Upper lobe of left lung (tissue), 6 donors: ENCODE measurements at places on chromosomes 7 and 10. TPM values are rescaled to one million over a fixed set of nuclear protein-coding genes. Genes with fewer than 3 reads are reported as not detected.

DNA sequence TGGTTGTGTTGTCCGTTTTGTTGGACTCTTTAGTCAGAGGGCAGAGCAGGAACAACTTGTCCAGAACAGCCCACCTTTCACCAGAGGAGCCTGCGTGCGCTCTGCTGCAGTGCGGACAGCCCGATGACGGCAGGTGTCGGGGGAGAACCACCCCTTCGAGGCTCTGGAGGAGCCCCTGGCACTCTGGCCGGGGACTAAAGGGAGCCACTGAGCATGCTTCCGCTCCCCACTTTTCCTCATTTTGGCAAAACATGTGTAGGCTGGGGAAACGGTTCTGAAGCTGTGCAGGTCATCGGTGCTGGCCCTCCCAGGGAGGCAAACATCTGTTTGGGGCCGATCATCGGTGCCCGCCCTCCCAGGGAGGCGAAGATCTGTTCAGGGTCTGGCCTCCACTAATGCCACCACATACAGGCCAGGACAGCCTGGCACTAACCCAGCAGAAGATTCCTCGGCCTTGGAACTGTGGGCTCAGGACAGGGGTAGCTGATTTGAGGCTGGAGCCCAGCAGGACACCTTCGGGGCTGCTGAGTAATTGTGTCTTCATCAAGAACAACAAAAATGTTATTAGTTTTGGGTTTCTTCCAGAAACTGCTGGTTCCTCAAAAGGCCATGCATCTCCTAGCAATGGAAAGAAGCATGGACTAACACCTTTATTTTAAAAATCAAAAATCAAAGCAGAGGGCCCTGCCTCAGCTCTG, 124.4 kb upstream of the TCERG1L start:
- no peaks in the 10 kb centered on the region for H3K36me3 ChIP-seq
- no peaks in the 10 kb centered on the region for H3K4me1 ChIP-seq
- no peak for DNase-seq

- H3K4me1 ChIP-seq, result peaks cover 12% of the 10 kb centered on the region
- H3K4me3 ChIP-seq, result no peak overlapping the region
- H3K27ac ChIP-seq, result no peak overlapping the region
- no peak for DNase-seq
- H3K36me3 ChIP-seq, result no peaks in the 10 kb centered on the region
Measured at GRCh38 chr10:42956045-42956444, 120.8 kb upstream of the RET start.

DNA sequence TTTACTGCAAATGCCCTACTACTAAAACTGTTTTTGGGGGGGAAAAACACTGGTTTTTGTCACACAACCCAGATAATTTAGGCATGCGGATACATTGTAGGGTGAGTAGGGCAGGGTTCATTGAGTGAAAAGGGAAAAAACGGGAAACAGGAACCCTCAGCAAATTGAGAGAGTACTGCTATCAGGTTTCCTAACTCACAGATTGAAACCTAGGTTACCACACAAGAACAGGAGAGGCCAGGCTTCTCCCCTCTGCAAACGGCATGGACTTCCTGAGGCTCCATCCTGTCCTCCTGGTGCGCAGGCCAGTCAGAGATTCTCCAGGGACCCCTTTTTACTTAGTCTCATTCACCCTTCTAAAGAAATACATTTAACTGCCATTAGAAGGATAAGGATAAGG, 30.6 kb downstream of the AVL9 start:
- H3K27ac ChIP-seq, result no peak overlapping the region
- peaks cover 4% of the 10 kb centered on the region for H3K4me1 ChIP-seq
- H3K4me3 ChIP-seq, result no peak overlapping the region
- H3K36me3 ChIP-seq, result no peaks in the 10 kb centered on the region
- DNase-seq, result no peak

DNA sequence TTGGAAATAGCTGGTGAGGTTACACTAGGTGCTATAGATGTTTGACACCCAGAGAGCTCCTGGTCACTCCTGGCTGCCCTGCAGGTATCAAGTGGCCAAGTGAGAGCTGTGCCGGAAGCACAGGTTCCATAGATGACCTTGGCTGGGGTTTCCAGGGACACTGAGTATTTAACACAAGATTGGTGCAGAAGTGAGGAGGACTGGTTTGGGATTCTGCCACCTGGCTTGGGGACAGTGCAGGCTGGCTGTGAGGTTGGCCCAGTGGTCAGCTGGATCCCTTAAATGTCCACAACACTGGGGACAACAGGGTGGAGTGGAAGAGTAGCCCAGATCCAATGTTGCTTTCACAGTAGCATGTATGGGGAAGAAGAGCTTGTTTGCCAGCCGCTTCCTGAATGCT, 5.3 kb upstream of the ACHE start:
- no peaks in the 10 kb centered on the region for H3K36me3 ChIP-seq
- H3K27me3 ChIP-seq, result peaks cover 14% of the 10 kb centered on the region
- no peak overlapping the region for H3K4me3 ChIP-seq
- no peak for DNase-seq

The POT1 gene
- 23.0 TPM for total RNA-seq

DNA sequence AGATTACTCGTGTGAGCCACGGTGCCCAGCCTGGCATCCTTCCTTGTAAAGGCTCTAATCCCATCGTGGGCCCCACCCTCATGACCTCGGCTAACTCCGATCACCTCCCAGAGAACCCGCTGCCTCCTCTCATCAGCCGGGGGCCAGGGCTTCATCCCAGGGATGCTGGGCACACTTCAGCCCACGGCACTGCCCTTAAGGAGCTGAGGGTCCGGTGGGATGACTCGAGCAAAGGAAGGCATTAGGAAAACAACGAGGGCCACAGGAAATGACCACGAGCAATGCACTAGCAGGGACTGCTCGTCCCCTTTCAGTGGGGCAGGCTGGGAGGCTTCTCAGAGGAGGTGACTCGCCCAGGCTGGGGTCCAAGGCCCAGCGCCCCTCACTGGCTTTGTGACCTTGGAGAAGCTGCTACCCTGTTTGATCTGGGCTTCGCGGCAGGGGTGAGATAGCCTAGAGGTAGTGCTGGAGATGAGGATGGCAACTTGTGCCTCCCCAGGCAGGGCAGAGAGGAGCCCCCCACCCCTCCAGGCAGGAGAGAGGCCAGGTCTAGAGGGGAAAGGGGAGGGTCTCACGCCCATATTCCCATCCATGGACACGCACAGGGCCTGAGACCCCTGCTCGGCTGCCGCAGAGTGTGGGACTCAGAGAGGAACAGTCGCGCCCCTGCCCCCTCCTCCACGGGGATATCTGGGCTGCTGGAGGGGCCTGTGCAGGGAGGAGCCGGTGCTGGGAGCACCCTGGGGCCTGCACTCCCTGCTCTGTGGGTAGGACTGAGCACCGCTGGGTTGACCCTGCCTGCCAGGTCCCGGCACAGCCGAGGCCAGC, 26.8 kb downstream of the ELFN1 start:
- peak; percentile 16 for DNase-seq
- no peak overlapping the region for H3K27ac ChIP-seq
- H3K4me1 ChIP-seq, result no peaks in the 10 kb centered on the region
- H3K27me3 ChIP-seq, result no peaks in the 10 kb centered on the region
- H3K4me3 ChIP-seq, result no peak overlapping the region
- H3K36me3 ChIP-seq, result no peaks in the 10 kb centered on the region
